ENCODE measurements at places on chromosomes 6 and 20.

DNA sequence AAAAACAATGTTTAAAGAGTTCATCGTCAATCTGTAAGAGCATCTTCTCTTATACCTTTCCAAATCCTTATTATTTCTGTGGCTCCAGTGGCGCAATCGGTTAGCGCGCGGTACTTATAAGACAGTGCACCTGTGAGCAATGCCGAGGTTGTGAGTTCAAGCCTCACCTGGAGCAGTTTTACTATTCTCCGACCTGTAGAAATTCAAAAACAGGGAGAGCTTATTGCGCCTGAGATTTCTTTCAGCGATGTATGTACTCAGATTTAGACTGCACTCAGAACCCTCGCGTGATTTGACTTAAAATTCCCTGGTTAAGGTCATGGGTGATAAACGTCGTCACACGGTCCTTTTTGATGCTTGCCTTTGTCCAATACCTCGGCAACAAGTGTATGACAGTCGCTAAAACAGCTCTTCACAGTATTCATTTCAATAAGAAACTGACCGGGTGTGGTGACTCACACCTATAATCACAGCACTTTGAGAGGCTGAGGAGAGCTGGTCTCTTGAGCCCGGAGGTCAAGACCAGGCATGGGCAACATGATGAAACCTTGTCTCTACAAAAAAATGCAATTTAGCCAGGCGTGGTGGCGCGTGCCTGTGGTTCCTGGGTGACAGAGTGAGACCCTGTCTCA is 11.9 kb downstream of the GPX5 start:
- no peak for DNase-seq

DNA sequence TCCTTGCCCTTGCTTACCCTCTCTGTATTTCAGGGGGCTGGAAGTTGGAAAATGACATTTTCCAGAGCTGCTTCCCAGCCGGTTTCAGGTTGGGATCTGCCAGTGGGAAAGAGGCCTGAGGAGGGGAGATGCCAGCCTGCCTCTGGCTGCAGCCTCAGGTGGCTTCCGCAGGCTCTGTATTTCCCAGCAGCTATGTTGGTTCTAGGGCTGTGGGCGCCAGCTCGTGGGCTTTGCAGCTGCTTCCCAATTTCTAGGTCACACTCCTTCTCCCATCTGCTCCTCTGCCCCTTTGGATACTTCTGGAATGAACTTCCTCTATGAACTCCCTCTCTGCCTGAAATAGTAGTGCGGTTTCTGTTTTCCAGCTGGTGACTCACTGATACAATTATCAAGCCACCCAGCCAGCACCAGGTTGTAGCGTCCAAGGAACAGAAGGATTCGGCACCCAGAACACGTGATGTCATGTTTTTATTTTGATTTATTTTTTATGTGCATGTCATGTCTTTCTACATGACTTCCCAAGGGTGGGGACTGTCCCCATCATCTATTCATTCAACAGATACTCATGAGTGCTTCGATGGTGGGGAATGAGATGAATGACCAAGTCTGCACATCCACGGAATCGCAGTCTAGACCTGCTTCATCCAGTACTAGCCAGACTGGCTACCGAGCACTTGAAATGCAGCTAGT is 38.0 kb downstream of the TGM2 start:
- no peak for DNase-seq

GRCh38 chr6:9085054-9085708 is 649.8 kb upstream of the SLC35B3 start:
- no peak for DNase-seq

- peak; percentile 30 for DNase-seq
Observed at GRCh38 chr20:5100684-5101347, 18.9 kb downstream of the PCNA start.

DNA sequence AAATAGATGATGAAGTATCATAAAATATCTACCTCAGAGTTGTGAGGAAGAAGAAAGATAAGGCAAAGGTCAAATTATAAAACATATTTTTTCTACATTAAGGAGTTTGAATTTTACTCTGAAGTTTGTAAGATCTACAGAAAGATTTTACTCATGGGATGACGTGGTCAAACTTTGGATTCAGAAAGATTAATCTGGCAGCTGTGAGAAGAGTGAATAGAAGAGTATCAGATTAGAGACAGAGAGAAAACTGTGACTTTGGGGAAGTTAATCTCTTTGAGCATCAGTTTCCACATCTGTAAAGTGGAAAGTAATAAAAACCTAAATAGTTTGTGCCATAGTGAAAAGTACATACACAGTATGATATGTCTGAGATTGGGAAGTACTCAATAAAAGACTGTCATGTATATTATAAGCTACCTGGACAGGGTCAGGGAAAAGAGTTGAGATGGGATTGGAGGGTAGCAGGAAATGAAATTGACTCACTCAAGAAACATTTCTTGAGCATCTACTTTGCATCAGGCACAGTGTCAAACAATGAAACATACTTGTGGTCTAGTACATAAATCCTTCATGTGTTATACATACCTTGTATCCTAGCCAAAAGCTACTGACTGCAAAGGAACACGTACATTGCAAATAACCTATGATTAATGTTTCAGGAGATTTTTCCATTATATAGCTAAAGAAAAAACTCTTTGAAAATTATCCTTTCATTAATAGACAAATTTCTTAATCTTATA is 222.1 kb downstream of the TMEM200A start:
- DNase-seq, result no peak

DNA sequence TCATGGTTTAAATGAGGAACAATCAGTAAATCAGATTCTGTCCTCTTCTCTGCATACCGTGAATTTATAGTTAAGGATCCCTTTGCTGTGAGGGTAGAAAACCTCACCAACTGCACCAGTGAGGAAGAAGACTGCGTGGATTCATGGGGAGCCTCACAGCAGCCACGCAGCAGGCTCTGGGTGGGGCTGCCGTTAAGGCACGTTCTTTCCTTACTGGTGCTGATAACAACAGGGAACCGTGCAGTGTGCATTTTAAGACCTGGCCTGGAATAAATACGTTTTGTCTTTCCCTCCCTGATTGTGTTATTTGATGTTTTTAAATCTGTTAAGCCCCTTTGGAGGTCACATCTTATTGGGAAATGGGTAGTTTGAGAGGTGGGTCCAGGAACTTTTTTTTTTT is 17.6 kb upstream of the MYLK2 start:
- no peak for DNase-seq

DNA sequence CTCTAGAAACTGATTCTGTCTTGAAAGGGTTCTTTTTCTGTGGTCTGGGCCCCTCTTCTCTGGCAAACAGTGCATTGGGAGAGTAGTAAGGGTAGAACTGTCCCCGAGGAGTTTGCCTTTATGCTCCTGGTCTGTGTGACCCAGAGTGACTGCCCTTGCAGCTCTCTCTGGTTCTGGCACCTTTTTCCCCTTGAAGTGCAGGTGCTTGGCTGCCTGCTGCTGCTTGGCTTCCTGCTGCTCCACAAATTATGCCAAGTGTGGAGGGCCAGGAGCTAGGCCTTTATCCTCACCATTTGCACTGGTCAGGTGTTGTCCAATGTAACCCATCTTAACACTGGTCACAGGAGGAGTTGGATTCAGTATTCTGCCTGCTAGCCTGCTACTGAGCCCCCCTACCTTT is 11.2 kb downstream of the KIZ start:
- no peak for DNase-seq

DNA sequence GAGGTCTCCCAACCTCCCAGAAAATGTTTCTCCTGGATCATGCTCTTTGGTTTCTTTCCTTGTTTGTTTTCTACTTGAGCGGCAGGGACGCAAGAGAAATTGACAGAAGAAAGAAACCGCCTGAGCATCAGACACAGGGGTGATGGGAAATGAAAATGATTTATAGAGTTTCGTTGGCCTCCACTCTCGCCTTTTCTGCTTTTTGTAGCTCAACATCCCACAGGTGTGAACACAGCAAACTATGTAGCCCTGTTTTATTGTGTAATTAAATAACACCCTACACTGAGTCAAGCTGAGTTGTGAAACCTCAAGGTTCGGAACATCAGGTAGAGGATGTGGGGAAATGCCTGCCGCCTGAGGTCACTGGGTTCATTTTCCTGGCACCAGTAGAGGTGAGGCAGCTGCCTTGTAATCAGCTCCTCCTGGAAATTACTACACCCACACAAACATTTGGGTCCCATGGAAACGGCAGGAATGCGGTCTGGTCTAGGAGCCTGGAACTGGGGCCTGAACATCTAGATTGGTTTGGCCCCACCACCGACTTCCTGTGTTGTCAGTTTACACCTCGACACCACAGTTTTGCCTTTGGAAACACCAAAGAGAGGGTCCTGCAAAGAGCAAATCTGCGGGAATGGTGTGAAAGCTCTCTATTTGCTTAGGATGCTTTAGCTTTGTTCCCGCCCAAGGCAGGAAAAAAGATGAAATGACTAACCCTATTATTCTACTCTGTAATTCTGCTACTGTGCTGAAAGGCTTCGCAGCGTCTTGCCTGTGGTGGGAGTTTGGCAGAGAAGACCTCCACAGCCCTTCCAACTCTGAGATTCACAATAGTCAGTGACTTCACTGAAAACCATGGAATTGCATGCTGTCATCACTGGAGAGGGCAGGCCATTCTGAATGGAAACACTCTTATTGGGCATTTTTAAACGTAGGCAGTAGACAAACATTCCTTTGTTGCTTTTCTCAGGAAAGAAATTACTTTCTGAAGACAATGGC is 53.0 kb downstream of the ADAT2 start:
- DNase-seq, result no peak

- DNase-seq, result no peak
Observed at GRCh38 chr20:61588411-61589385, 336.6 kb downstream of the CDH4 start.

GRCh38 chr6:54074109-54074508 is 37.1 kb upstream of the MLIP start:
- no peak for DNase-seq

- DNase-seq, result no peak
Observed at GRCh38 chr6:26031151-26031594, 56.1 kb upstream of the HFE start.

DNA sequence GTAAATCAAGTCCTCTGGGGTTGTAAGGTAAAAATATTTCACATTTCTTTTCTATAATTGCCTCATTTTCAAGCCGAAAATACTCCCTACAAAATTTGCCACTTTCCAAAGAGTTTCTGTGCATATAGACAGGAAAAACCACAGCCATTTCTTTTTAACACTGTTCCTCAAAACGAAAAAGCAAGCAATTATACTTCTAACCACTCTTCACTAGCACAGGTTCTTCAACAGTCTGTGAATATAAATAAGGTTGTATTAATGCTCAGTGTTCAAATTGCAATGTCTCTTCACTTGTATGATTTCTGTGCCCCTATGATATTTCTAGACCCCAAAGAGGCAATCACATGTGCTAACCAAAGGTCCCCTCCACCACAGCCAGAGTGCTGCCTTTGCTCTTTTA is 206.0 kb downstream of the SIM1 start:
- DNase-seq, result no peak

DNA sequence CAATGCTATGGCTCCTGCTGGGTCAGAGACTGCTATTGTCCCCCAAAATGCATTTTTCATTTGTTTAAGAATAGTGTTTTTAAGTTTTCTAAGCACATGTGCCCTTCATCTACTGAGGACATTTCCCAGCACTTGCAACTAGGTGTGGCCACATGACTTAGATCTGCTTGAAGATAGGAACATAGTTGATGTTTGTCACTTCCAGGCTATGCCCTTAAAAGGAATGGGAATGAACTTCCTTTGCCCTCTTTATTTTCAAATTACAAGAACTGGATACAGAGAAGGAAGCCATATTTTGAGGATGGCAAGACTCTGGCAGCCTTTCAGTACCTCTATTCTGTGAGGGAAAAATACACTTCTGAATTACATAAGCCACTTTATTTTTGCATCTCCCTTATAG is 203.0 kb upstream of the TFAP2D start:
- no peak for DNase-seq

GRCh38 chr6:144898052-144898689 is 613.0 kb downstream of the UTRN start:
- no peak for DNase-seq

- DNase-seq, result no peak
Observed at GRCh38 chr6:52574709-52575501, 2.0 kb downstream of the TRAM2 start.

GRCh38 chr6:9138936-9139335 is 703.6 kb upstream of the SLC35B3 start:
- no peak for DNase-seq

DNA sequence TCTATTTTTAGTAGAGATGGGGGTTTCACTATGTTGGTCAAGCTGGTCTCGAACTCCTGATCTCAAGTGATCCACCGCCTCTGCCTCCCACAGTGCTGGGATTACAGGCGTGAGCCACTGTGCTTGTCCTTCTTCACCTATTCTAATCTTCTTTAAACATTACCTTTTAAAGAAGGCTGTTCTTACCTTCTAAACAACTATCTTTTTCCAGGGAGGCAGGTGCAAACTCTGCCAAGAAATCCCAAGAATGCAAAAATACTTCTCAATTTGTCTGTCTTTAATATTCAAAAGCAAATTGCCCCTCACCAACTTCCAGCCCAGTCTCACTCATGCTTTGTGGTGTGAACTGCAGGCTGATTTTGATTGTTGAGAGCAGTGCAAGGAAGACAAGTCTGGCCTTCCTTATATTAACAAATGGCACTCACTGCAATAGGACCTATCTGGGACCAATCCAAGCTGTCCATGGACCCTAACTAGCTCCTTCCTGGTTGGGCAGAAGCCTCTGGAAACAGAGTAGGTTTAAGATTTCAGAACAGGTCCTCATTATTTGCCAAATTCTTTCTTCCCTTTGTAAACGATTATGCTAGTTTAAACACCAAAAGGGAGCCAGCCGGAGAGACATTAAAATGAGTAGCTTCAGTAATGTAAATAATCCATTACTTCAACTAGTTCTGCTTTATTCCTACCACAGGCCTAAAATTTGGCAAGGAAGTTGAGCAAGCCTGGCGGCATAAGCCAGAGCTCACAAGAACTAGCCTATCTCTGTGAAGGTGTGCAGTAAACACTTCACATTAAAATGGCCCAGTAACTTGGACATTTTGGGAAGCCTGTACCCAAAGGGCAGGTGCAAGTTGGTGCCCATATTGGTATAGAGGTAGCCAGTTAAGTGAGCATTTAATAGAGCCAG is 1.6 kb downstream of the SCAND1 start:
- no peak for DNase-seq

DNA sequence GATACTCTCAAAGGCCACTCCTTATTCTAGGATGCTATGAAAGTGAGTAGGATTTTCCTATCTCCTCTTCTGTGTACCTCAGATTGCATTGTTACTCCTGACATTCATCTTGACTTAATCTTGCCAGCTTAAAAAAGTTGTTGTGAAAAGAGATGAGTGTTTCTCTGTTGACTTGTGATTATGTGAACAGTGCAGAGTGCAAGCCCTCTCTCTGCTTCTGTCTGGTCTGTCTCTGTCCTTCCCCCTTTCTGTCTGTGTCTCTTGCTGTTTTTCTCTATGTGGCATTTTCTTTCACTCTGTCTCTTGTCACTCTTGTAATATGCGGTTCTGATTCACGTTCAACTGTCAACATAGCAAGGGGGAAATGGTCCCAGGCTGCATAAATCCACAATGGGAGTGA is 306.6 kb downstream of the FARS2 start:
- no peak for DNase-seq

GRCh38 chr6:167748458-167749379 is 78.0 kb upstream of the AFDN start:
- DNase-seq, result no peak
